ENCODE measurements at places on chromosomes 11 and 22.

DNA sequence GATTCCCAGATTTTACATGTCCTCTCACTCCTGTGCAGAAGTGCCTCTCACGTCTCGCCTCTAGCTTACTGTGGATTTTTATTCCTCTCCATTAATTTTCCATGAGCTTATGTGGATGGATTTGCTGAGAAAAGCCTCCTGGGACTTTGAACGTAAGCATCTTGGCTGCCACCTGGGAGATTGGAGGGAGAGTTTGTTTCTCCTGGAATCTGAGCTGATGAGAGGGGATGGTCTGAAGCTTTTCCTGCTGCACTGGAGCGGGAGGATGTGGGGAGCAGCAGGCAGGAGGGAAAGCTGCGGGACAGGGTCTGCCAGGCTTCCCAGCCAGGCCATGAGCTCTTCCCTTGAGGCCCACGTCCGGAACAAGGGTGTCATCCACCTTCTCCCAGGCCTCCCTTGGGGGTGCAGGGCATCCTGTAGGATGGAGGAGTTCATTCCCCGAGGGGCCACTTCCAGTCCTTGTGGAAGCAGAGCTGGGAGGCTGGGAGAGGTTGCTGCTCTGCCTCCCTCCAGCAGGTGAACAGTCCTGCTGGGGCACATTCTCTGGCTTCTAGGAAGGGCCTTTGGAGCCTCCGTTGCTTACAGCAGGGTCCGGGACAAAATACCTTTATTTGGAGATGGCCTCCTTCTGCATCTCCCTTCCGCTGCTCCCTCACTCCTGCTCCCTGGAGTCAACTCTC is 3.6 kb upstream of the SHANK2 start:
- DNase-seq, result no peak

GRCh38 chr11:71283971-71284441 is 31.6 kb upstream of the SHANK2 start:
- DNase-seq, result no peak

DNA sequence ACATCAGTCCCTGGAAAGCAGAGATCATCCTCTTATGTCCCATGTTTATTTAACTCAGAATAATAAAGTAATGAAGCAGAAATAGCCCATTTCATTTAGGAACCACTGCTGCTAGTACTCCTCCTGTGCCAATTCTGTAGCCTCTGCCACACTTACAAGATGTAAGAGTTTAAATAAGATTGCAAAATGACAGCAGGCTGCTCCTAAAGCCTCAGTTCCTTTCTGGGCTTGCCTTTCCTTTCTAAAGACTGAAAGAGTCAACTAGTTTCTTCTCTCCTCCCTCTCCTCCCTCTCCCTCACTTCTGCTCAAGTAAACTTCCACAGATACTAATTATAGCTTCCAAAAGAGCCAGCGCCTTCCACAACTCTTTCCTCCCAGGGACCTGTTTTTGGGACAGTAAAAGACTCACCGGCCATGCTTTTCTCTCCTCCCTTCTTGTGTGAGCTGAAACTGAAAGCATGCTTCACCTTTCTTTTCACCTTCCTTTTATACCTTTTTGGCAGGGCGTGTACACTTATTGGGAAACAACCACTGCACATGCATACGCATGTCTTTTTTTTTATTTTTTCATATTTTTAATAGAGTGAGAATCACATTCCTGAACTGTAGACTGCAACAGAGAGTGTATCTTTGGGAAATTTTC is 26.1 kb upstream of the CARD16 start:
- no peak for DNase-seq

- DNase-seq, result no peak
These were observed 4.3 kb downstream of the UBQLN3 start for GRCh38 chr11:5505363-5506048.

GRCh38 chr11:36346562-36347383 is 50.7 kb downstream of the PRR5L start:
- DNase-seq, result no peak

GRCh38 chr11:75826461-75827230 is 11.6 kb downstream of the UVRAG start:
- DNase-seq, result no peak

GRCh38 chr11:94941131-94941530 is 32.2 kb downstream of the CWC15 start:
- DNase-seq, result no peak
